ENCODE measurements at places on chromosomes 12 and 14. TPM values are rescaled to one million over a fixed set of nuclear protein-coding genes. Genes with fewer than 3 reads are reported as not detected.

MMP19 gene
- total RNA-seq = 774 TPM

DNA sequence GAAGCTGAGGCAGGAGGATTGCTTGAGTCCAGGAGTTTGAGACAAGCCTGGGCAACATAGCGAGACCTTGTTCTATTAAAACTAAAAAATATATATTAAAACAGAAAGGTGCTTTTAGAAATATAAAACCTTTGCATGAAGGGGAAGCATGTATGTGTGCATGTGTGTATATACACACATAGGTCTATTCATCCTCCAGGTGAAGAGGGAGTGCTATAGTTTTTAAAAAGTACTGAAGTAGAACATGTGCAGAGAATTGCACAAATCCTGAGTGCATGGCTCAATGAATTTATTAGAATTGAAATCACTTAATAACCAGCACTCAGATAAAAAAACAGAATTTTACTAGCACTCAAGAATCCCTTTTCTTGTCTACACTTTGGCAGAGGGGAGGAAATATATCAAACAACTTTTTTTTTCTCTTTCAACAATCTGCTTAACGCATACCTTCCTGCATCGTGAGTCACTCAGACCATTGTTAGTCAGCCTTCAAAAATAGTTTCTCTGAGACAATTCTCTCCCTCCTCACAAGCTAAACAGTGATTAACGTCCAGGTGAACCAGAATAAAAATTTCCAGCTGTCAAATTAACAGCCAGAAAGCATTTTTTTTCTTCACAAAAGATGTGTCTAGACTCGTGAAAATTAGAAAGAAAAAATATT, 17.7 kb upstream of the NEDD1 start:
- DNase-seq = no peak

PHETA1 gene
- 19.5 TPM for total RNA-seq

DNA sequence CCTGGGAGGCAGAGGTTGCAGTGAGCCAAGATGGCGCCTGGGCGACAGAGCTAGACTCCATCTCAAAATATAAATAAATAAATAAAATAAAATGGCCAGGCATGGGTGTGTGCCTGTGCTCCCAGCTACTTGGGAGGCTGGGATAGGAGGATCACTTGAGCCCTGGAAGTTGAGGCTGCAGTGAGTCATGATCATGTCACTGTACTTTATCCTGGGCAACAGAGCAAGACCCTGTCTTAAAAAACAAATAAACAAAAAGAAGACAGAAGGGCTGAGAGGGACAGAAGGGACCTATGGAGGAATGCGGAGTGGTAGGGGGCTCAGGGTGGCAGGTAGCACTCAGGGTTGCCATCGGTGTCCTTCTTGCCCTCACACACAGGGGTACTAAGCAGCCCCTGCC, 40.8 kb downstream of the PRPF40B start:
- DNase-seq = no peak

DNA sequence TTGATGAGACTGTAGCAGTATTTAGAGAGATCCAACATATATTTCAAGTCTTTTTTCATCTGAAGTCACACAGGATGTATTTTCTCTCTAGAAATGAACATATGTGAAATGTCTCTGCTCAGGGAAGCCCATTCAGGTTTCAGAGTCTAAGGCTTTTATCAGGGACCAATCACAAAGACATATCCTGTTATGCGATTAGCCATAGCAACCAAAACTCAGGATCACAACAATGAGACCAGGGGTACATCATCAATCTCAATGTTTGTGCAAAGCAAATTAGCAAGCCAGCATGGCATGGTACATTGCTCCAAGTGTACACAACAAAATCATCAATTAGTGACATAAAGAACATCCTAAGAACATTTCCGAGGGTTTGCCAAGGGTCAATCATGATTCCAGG, 99.2 kb upstream of the AMN1 start:
- no peak for DNase-seq

- no peak for DNase-seq
Observed at GRCh38 chr12:105480162-105480561, 149.7 kb downstream of the C12orf75 start.

DNA sequence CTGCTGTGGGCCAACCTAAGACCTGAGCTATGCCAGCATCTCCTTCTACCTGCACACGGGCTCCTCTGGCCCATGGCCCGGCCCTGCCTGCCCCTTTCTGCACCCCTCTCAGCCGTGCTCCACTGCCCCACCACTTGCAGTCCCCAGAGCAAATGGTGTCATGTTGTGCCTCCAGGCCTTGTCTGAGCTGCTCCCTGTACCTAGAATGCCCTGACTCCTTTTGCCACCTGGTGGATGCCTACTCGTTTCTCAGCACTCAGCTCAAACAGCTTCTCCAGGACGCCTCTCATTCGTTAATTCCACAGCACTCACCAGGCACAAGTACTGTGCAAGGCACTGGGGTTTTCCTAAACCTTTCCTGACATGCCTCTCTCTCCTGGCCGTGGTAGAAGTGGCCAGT, 63.2 kb upstream of the PNMA1 start:
- DNase-seq = no peak

GLI1 gene
- 0.13 TPM for total RNA-seq

DNA sequence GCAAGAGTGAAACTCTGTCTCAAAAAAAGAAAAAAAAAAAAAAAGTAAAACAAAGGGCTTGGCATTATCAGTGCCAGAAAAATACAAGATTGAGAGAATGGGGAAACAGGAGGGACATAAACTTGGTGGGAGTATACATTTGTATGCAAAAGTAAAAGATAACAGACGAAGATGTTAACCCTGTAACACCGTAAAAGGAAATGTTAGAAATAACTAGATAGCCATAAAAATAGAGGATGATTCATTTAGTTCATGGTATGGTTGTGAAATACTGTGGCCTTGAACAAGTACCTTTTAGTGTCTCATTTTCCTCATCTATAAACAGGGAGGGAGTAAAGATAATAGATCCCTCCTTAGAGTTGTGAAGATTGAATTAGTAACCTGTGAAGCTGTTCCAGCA, 33.3 kb downstream of the ATP2A2 start:
- no peak for DNase-seq
